T-helper 9 cell (primary cell): ENCODE measurements at places on chromosomes 11 and 22.

DNA sequence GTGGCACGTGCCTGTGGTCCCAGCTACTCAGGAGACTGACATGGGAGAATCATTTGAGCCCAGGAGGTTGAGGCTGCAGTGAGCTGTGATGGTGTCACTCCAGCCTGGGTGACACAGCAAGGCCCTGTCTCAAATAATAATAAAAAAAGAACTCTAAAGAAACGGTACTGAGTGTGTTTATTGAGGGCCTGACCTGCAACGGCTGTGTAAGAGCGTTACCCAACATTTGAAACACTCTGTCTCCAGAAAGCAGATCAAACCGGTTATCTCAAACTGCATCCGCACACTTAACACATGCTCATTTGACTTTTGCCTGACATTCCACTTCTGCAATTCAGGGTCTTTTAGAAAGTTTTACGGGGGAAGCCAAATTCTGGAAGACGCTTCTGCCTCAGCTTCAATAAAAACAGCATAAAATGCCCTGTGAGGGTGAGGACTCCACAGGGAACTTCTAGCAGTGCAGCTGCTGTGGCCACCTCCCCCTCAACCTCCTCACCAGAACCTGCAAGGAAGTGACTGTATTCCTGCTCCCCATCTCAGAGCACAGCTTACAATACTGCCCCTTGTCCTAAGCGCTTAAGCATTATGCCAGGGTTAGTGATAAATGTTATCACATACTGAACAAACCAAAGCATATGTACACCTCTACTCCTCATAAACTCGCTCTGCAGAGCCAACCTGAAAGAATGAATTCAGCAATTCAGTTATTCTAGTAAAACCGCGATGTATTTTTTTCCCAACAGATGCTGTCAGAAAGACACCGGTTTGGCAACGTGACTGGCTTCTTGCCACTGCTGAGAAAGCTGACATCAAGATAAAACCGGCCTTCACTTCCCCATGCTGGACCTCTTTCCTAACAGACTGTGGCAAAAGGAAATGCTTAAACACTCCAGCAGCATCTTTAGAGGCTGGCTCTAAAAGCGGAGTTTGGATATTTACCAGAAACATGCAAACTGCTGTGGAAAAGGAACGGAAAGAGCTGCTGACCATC is 52.2 kb downstream of the PRDM10 start:
- DNase-seq = no peak

- no peak for DNase-seq
Observed at GRCh38 chr11:20036626-20037335, 123.5 kb downstream of the DBX1 start.

- DNase-seq = no peak
Observed at GRCh38 chr22:24834845-24835570, 29.0 kb downstream of the SGSM1 start.

GRCh38 chr11:62514151-62514550 is 32.5 kb downstream of the AHNAK start:
- DNase-seq = no peak

- DNase-seq = no peak
Observed at GRCh38 chr11:14422814-14423182, 63.8 kb upstream of the RRAS2 start.

DNA sequence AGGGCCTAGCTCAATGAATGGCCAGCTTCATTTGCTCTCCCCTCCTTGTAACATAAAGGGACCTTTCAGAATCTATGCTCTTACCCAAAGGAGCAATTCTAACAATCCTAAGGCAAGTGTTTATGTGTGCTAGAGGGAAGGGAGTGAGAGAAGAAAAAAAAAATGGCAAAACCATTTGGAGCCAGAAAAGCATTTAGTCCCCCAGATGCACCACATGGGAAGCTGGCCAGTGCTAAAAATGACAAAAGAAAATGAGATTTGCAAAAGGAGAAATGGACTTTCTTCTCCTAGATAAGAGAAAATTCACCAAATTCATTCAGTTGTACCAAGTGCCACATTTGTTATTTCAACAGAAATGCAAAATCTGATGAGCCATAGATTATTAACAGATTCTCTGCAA is 52.8 kb downstream of the SERGEF start:
- DNase-seq = no peak
